ENCODE measurements at places on chromosomes 6 and 20.
A peak's percentile ranks its signal among the peaks of the same experiment; 100 is the strongest.

GRCh38 chr20:4688305-4688704, 33.4 kb upstream of the PRND start:
- DNase-seq, result no peak

DNA sequence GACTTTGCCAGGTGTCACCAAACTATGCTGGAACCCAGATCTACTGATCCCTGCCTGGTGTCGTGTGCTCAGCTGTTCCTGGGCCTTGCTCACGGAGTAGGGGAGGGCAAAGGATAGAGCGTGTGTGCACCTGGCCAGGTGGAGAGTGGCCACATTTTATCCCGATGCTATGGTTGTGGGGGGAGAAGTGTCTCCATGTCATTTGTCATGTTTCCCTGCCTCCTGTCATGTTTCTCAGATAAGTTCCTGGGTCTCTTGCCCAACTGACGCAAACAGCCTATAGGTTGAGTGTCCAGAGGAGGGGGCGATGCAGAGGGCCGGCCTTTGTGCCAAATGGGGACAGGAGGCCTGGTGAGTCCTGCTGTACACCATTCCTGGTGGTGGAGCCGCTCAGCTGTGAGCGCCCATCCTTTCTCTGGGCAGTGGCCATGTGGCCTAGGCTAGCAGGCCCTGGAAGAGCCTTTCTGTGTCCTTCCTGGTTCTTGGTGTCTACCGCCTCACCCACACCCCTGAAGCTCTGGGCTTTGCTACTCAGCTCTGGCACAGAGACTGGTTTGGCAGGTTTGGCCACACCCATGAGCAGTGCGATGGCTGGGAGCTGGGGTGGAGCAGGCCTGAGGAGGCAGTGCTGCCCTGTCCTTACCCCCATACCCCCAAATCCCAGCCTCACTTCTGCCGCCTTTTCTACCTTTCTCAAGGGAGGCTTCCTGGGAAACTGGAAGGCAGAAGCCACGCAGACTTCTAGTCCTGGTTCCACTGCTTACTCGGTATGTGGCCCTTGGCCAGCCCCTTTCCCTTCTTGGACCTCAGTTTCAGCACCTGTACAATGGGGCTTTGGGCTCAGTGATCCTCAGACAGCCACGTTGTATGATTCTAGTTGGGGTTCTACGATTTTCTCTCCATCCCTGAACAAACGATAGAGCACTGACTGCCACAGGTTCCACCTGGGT, 32.3 kb upstream of the EPB41L1 start:
- no peak for DNase-seq

GRCh38 chr6:14159090-14159489, 41.5 kb downstream of the CD83 start:
- no peak for DNase-seq

DNA sequence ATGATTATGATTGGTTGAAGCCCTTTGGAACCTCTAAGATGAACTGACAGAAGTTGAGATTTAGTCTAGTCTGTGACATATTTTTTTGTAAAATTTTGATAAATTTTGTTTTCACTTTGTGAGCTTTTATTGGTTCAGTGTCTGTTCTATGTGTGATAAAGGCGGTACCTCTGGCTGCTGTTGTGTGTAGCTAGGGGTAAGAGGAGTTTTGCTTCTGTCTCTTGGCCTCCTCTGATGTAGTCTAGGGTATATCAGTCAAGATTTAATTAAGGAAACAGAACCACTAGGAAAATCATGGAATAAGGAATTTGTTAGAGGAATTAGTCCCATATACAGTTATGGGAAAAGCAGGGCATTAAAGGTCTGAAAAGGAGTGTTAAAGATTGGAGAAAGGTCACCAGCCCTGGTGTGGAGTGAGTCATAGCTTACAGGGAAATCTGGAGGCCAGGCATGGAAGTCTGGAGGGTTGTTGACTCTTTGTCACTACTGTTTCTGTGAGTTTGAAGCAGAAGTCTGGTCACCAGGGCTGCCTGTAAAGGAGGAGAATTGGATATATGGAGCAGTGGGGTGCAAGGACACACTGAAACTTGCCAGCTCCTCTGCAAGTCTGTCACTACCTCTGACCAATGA, 28.5 kb downstream of the CDC5L start:
- DNase-seq, result no peak

- no peak for DNase-seq
Measured at GRCh38 chr20:35263532-35264341, 14.2 kb downstream of the MMP24OS start.

DNA sequence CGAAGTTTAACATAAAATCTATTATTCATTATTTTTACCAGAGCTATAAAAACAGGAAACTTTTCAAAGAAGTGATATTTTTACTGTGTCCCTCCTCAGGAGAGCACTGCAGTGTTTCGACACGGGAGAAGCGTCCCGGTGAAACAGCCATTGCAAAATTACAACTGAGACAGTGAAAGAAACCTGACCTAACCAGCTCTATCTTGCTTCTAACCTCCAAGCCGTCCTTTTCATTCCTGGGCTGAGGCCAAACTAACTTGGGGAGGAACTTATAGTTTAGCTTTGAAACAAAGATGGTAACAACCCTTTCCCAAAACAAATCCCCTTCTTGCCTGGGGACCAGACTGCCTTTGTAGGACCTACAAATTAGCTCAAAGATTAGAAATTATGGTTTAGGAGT, 79.2 kb downstream of the WDR27 start:
- no peak for DNase-seq

- DNase-seq, result peak; percentile 20
Measured at GRCh38 chr6:41334482-41335040, 847 bp upstream of the NCR2 start.
